Activated CD8-positive, alpha-beta memory T cell treated with anti-CD3 and anti-CD28 coated beads, Interleukin-2, amount 10 ng/mL, durations not matched to agents 7 days and 5 days (primary cell): ENCODE measurements at places on chromosomes 4 and X.
A peak's percentile ranks its signal among the peaks of the same experiment; 100 is the strongest.

DNA sequence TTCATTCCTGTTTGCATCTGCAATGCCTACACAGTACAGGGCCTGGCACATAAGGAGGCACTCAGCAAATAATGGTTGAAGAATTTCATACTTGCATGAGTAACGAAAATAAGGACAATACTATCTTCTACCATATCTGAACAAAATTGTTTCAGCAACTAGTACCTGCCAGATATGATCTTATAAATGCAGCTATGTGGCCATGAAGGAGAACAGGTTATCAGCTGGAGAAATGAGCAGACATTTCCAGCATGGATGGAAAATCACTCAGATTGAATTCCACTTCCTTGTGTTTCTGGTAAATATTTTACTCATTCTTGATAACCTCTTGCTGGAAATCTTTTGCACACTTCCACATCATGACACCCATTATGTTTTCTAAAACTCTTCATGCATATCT lies 204.0 kb downstream of the ADAMTS3 start:
- no peak for DNase-seq

- DNase-seq = no peak
These were observed 42.0 kb upstream of the RBMXL3 start for GRCh38 chrX:115147220-115147619.

- no peak for DNase-seq
These were observed 70.6 kb downstream of the MTMR1 start for GRCh38 chrX:150763810-150764209.

- DNase-seq = no peak
These were observed 261.2 kb downstream of the MAPK10 start for GRCh38 chr4:86098691-86099090.

DNA sequence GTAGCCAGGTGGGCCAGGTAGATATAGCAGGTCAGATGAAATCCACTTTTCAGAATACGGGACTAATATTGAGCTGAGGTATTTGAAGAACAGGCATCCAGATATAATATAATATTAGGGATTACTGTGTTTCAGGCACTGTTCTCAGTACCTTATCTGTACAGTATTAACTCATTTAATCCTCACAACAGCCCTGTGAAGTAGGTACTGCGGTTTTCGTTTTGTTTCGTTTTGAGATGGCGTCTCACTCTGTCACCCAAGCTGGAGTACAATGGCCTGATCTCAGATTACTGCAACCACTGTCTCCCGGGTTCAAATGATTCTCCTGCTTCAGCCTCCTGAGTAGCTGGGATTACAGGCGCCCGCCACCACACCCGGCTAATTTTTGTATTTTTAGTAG lies 129.6 kb downstream of the IL1RAPL2 start:
- DNase-seq = no peak

GRCh38 chr4:174213731-174214100 lies 69.8 kb downstream of the FBXO8 start:
- DNase-seq = no peak

DNA sequence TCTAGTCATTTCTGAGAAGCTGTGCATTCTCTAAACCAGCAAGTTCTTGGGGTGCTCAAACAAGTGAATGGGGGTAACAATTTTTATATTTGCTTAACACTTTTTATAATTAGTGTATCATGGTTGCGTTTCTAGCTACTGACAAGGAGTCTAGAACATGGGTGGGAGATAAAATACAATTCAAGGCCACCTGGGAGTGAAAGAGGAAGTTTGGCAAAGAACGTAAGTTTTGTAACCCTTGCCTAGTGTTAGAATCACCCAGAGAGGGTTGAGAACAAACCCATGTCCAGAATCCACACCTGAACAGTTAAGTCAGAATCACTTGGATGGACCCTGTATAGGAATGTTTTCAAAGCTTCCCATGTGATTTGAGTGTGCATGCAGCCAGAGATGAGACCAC lies 92.7 kb downstream of the AFF2 start:
- DNase-seq = no peak

DNA sequence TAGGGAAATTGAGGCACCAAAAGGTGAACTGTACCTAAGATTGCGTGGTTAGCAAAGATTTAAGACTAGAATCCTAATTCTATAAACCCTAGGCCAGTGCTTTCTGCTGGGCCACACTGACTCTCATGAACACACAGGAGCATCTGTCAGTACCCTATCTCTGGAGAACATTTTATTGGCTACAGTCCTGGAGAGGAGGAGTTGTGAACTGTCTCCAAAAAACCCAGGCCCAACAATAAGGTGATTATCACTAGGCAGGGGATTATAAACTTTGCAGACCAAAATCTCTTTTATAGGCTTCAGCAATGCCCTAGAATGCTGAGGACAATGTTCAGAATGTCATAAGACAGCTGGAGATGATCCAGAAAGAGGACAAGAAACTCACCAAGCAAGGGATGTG lies 24.1 kb downstream of the OPHN1 start:
- DNase-seq = no peak

DNA sequence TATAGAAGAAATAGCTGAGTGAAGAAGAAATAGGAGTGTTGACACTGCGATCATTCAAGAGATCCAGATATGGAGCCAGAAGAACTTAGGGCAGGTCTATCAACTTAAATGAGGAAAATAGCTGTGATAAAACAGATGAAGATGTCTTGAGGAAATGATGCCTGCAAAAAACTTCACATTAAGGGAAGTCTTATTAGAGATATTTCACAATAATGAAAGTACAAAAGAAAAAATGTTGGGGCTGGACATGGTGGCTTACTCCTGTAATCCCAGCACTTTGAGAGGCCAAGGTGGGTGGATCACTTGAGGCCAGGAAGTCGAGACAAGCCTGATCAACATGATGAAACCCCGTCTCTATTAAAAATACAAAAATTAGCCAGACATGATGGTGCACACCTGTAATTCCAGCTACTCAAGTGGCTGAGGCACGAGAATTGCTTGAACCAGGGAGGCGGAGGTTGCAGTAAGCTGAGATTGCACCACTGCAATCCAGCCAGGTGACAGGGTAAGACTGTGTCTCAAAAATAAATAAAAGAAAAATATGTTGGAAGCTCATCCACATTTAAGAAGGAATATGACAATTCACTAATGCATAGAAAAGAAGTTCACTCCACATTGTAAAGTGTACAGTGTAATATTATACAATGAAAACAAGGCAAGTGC lies 56.3 kb downstream of the PKD2 start:
- no peak for DNase-seq

DNA sequence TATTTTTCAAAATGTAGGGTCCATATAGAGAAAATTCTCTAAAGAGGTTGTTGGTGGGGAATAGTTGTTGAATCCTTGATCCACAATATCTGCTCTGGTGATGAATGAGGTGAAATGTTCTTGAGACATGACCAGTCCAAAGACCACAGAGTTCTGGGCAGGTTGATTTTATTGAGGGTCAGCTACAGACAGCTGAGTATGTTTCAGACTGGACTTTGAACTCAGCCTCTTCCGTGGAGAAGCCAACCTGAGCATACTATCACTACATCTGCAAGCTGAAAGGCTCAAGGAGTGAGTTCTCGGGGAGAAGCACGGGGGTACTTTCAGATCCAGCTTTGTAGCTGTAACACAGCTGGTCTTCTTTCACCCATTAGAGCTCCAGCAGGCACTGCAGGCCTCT lies 168.4 kb upstream of the NPY2R start:
- no peak for DNase-seq

GRCh38 chrX:132488180-132488705 lies 595 bp downstream of the MBNL3 start:
- DNase-seq = peak; percentile 43

- DNase-seq = no peak
These were observed 55.5 kb upstream of the ADGRG2 start for GRCh38 chrX:19177721-19178120.

DNA sequence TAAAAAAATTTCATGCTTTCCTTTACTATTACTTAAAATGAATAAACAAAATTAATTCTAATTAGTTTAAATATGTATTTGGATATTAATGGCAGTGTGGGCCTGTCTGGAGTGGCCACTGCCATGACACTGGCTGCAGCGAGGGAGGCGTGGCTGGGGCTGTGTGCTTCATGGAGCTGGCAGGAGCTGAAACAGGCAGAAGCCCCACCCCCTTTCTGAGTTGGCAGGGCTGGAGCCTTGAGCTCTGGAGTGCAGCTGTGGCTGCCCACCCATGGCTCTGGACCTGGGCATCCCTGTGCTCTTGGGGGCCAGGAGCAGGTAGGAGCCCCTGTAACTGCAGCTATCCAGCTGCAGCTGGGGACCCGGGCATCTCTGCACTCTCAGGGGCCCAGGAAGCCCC lies 8.2 kb upstream of the HSD17B11 start:
- DNase-seq = no peak

DNA sequence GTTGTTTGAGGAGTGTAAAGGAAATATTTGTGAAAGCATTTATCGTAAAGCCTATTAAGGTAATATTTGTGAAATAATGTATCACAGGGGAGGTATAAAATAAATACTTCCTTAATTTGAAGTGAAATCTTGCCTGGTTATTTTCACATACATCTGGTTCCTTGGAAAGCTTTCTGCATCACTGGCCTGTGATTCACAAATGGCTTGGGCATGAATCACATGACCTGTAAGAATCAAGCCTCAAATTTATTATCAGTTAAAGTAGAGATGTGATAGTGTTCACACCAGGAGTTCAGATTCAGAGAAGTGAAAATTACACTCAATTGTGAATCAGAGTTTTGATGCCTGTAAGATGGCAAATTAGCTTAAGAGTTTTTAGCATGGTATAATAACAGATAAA lies 1911.4 kb downstream of the STIM2 start:
- no peak for DNase-seq

GRCh38 chrX:48522291-48522690 lies 683 bp downstream of the EBP start:
- no peak for DNase-seq

GRCh38 chr4:159778298-159778697 lies 675.4 kb downstream of the RAPGEF2 start:
- no peak for DNase-seq

DNA sequence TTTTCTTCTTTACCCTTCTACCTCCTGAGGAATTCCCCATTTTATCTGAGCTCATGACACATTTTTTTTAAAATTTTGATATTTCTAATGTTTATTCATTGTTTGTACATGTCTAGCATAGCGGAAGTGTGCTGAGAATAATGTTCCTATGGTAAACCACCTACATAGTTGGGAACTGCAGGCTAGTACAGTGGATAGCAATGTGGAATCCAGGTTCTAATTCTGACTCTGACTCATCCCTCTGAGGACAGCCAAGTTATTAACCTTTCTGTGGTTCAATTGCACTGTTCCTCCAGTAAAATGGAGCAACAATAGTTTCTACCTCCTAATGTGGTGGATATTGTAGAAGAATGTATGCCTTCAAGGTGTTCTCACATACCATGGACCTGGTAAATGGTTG lies 20.6 kb upstream of the APELA start:
- no peak for DNase-seq

GRCh38 chr4:53908661-53909078 lies 155.7 kb downstream of the CHIC2 start:
- no peak for DNase-seq

GRCh38 chrX:120426599-120426998 lies 42.5 kb downstream of the LAMP2 start:
- no peak for DNase-seq

DNA sequence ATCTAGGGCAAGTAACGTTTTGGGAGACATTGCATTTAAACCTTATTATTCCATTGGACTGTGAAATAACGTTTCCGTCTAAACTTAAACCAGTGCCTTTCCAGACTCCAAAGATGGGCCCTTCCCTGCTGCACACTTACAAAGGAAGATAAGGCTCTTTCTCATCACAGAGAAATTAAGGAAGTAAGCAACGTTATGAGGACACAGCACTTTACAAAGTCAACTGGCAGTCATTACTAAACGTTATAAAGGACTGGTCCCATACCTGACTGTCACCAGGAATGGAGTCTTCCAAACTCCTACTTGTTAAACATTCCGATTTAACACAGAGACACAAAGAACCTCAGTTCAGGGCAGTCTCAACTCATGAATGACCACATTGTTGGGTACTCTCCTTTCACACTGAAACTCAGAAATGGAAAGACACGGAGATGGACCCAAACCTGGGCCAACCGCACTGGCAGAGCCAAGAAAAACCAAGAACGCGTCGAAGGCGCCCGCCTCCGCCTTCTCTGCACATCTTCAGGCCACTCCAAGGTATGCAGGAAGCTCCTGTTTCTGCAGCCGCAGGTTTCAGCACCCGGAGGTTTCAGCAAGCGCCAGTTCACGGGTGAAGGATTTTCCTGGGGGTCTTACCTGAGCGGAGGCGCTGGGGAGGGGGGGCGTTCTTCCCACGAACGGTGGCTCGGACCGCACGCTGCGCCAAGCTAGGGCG lies 670 bp downstream of the PAPSS1 start:
- no peak for DNase-seq

DNA sequence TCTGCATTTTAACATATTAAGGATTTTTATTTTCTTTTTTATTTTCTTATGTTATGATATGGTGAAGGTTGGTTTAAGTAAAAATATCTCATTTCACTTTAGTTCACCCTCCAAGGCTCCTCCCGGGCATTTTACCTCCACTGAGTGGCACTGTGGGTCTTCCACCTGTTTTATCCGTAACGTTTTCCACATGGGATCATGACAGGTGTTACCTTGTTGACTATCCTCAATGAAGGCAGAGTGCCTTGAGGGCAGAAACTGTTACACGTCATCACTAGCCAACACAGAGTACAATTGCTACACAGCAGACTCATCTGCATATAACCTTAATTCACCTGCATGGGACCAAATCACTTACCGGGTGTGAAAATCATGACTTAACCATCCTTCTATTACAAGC lies 105.8 kb downstream of the GEMIN8 start:
- DNase-seq = no peak

- DNase-seq = no peak
These were observed 150.3 kb downstream of the FBXW7 start for GRCh38 chr4:152385551-152385950.

- DNase-seq = peak; percentile 35
These were observed 39.9 kb downstream of the PSAPL1 start for GRCh38 chr4:7394681-7395451.
